Naive thymus-derived CD8-positive, alpha-beta T cell (primary cell): ENCODE measurements at places on chromosomes 7 and 10. TPM values are rescaled to one million over a fixed set of nuclear protein-coding genes. Genes with fewer than 3 reads are reported as not detected.

SPAM1 gene
- polyA plus RNA-seq = not detected

LIPM gene
- polyA plus RNA-seq = not detected

DNA sequence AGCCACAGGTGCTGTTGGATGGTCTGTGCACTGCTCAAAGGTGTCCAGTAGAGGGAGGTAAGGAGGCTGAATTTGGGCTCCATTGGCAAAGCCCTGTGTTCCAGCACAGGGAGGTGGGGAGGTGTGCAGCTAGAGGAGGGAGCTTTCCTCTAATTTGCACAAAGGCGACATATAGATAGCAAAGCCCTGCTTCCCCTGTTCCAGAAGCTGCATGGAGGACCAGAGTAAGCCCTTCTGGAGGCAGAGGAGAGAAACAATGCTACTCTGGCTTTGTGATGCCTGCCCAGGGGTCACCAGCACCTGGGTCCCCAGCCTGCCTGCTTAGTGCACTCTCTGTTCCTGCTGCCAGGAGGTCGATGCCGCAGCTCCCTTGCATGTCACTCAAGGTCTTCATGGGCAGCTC, 3.4 kb upstream of the ARHGAP22 start:
- peaks cover 50% of the 10 kb centered on the region for H3K27me3 ChIP-seq
- H3K36me3 ChIP-seq = no peaks in the 10 kb centered on the region
- peaks cover 5% of the 10 kb centered on the region for H3K4me1 ChIP-seq
- DNase-seq = no peak
- no peak overlapping the region for H3K27ac ChIP-seq

- peaks cover 3% of the 10 kb centered on the region for H3K27me3 ChIP-seq
- DNase-seq = no peak
- no peak overlapping the region for H3K27ac ChIP-seq
- H3K36me3 ChIP-seq = no peaks in the 10 kb centered on the region
These were observed 296.5 kb downstream of the SORCS3 start for GRCh38 chr10:104937567-104937966.

DNA sequence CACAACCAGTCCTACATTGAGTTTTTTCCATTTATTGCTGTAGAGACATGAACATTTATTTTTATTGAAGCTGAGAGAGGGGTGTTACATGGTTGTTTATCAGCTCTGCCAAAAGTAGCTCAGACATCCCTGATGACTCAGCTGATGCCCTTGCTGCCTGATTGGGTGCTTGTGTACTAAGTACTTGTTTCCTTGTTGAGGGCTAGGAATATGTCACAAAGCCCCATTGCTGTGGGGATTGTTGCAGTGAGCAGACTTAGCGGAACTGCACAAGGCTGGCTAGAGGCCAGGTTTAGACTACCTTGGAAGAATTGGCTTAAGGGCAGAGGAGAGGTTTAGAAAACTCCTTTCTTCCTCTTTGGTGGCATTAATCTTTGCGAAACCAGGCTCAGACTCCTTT, 110.6 kb downstream of the AUTS2 start:
- no peak overlapping the region for H3K4me3 ChIP-seq
- H3K36me3 ChIP-seq = no peaks in the 10 kb centered on the region
- H3K27ac ChIP-seq = no peak overlapping the region

DNA sequence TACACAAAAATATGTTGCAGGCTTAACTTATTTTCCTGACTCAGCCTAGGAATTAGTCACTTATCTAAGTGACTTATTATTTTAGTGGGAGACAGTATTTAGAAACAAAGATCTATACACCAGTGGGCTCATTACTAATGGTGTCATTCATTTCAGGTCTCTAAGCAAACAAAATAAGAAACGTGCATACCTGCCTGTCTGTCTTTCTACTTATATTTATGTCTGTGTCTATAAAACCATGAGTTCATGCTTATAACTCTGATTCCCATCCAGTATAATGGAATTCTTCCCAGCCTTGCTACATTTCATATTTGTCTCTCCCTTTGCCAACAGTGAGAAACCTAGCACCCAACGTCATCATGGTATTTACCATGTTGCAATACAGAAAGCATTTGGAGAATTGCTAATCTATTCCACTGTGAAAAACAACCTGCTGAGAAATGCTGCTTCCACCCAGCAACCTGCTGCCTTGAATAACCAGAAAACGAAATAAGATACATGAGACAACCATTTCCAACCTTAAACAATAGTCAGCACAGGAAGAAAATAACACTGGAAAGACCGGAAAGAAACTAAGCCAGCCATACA, 501.0 kb downstream of the GLRX3 start:
- no peak overlapping the region for H3K4me3 ChIP-seq
- no peak for DNase-seq
- peaks cover 26% of the 10 kb centered on the region for H3K27me3 ChIP-seq
- no peaks in the 10 kb centered on the region for H3K4me1 ChIP-seq
- H3K27ac ChIP-seq = no peak overlapping the region
- H3K36me3 ChIP-seq = peaks cover 5% of the 10 kb centered on the region

GRCh38 chr10:128384831-128385230, 258.6 kb upstream of the MKI67 start:
- H3K4me1 ChIP-seq = no peaks in the 10 kb centered on the region
- H3K4me3 ChIP-seq = no peak overlapping the region
- no peak for DNase-seq
